ENCODE measurements at places on chromosomes 12 and 14. TPM values are rescaled to one million over a fixed set of nuclear protein-coding genes. Genes with fewer than 3 reads are reported as not detected.

DNA sequence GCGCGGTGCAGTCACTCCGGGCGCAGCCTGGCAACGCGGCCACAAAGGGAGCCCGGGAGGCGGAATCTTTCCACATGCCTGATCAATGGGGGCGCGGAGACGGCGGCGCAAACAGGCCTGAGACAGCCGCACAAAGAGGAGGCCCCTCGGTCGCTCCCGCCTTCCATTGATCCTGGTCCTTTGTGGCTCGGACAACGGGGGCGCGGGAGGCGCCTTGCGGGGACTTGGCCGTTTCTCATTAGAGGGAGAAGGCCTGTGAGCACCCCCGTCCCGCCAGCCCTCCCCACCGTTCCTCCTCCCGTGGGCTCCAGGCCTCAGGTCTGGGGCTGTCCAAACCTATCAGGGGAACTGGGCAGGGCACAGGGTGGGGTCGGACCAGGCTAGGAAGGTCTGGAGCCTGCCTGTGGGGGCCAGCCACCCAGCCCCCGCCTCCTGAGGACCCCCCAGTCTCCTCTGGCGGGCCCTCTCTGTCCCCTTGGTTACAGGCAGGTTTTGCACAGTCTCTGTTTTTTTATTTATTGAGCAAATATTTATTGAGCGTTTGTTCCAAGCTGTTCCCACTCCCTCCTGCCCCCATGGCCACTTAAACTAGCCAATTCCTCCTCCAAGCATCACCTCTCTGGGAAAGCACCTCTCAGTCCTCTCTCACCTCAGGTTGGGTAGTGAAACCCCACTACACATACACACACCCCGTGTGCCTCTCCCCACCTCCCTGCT is 29.0 kb upstream of the MSI1 start:
- peak; percentile 28 for DNase-seq

DNA sequence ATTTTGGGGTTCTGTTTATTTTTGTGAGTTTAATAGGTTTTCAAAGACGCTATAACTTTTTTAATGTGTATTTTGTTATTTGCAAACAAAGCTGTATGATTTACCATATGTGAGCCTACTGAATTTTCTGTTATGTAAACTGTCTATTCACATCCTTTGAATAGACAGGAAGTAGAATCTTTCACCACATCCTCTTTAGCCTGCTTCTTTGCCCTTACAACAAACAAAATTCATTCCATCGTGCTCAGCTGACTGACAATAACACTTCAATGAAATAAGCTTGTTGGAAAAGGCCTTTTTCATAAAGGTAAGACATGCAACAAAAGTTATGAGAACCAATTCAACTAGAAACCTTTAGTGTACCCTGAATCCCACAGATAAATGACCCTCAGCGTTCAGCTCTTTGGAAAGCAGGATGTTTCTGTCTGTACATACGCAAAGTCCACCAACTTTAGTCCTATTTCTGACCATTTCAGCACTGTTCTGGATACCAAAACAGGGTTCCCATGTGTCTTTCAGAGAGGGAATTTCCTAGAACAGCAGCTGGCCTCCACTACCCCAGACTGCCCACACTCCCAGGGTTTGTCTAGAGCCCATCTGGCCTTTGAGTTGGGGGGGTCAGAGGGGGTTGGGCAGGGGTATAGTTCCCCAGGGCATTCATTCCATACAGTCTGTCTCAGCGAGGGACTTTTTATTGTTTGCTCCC is 71.3 kb downstream of the DUSP6 start:
- no peak for DNase-seq

Gene TDRD9
- 4.7 TPM for total RNA-seq

DNA sequence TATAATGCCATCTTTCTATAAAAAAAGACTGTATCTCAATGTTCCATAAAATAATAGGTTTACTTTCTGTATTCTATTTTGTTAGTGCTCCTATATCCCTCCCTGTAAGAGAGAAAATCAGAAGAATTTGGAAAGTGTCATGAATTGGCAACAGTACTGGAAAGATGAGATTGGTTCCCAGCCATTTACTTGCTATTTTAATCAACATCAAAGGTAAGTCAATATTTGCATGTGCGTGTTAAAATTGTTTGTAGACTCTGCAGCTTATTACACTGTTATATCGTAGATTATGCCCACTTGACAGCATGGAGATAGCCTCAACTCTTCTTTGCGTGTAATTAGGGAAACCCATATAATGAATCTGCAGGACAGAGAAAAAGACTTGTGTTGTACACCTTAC is 34.0 kb downstream of the KCNMB4 start:
- DNase-seq: no peak

Gene DBX2
- total RNA-seq: not detected

DNA sequence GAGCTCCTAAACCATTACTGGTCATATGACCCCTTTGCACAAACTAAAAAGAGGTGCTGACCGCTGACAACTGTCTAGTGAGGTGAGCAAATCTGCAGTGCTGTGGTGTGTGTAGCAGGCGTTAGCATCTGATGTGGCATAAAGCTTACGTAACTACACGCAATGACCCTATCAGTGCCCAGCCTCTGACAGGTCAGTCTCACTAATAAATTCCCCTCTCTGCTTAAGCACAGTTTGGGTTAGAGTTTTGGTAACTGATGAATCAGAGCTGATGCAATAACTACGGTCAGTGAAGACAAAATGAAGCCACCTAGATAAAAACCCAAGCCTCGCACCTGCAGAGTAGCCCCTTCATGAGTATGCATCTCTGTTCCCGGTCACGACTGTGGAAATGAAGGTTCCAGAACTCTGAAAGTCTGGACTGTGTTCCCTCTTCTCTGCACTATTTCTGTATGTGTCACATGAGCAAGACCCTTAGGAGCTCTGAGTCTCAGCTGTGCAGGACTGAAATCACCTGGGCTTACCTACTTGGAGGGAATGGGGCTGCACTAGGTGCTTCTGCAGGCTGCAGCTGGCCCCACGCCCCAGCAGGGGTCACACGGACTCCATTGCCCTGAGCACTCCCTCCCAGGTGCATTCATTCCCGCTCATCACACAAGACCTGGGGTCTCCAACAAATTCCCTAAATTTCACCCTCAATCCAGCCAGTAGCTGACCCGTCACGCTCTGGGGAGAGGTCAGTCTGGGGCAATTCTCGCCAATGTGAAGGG is 54.4 kb downstream of the RIMBP2 start:
- no peak for DNase-seq

Gene SLC5A8
- total RNA-seq: not detected

DNA sequence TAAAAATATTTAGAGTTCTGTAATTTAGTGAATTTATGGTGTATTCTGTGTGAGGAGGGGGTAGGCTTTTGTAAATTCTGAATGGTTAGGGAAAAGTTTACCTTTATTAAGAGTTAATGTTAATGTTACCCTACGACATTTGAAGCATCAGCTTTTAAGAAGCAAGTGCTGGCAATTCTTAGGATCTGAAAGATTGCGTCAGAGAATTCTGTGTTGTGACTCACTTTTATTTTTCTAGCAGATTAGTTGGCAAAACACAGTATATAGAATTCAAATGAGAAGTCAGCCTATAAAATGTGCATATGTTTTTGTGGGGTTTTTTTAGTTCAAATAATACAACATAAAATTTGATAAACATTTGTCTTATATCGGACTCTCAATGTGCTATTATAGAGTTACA is 97.6 kb downstream of the RAD52 start:
- no peak for DNase-seq

Gene MGAT4C
- 3.1 TPM for total RNA-seq

GRCh38 chr12:101859664-101860607 is 17.4 kb upstream of the DRAM1 start:
- no peak for DNase-seq

Gene NGB
- total RNA-seq: not detected

GRCh38 chr14:92551044-92551841 is 37.7 kb downstream of the RIN3 start:
- no peak for DNase-seq

- DNase-seq: no peak
These were observed 22.7 kb upstream of the IFNG-AS1 start for GRCh38 chr12:67966560-67966959.

Gene CLEC1B
- total RNA-seq: not detected

DNA sequence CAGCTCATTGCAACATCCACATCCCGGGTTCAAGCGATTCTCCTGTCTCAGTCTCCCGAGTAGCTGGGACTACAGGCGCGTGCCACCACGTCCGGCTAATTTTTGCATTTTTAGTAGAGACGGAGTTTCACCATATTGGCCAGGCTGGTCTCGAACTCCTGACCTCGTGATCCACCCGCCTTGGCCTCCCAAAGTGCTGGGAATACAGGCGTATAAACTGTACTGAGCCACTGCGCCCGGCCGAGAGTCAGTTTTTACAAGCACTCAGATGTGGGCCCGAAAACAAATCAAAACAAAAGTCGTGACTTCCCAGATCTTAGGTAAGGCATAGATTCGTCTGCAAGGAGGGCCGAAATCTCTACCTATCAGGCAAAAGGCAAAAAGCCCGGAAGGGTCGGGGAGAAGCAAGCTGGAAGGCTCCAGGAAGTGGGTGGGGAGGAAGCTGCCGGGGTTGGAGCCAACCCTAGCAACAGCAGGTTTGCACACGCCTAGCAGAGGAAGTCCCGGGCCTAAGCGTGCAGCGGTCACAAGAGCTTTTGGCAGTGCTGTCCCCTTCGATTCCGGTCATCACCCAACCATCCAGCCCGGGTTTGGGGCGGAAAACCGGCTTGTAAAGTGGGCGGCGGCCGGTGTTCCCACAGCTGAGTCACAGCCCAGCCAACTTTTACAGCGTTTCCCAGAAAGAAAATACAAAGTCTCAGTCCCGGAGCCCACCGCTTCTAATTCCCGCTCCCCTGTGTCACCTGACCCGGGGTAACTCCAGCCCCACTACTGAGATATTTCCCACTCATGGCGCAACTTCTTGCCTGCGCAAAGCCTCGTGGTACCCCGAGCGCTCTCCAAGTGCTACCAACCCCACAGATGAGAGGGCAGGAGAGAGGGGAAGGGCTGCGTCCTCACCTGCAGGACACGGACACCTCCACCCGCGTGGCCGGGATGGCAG is 583 bp downstream of the CPNE8 start:
- DNase-seq: peak; percentile 85

Gene ZFP36L1
- total RNA-seq: 155 TPM

- DNase-seq: no peak
These were observed 40.8 kb upstream of the EPS8 start for GRCh38 chr12:15829949-15830348.

Gene INHBC
- total RNA-seq: not detected

DNA sequence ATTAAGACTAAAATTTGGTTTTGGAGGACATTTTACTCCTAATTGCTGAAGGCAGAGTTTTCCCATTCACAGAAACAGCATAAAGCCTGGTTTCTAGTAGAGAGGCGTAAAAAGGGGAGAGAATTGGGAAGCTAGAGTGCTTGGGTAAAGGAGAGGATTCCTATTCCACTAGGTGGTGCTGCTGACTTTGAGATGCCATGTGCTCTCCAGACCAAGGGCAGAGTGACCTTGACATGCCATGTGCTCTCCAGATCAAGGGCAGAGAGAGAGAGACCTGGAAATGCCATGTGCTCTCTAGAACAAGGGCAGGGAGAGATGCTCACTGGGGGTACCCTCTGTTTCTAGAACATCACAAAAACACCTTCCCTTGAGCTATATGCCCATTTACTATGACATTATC is 176.2 kb upstream of the PDZRN4 start:
- no peak for DNase-seq

DNA sequence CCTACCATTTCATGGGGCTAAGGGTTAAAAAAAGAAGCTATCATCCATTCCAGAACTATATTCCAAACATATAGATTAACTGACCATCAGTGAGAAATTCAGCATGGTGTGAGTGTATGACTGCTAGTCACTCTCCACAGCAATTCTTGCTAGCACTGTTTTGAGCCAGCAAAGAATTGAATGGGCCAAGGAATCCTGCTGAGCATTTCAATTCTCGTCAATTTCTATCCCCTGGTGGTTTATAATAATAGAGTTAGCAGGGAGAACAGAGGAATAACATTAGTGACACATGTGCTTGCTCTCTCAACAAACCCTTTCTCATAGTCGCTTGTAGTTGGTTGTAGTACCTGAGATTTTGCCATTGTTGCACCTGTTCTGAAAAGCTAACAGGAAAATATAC is 7.2 kb downstream of the MBIP start:
- no peak for DNase-seq

DNA sequence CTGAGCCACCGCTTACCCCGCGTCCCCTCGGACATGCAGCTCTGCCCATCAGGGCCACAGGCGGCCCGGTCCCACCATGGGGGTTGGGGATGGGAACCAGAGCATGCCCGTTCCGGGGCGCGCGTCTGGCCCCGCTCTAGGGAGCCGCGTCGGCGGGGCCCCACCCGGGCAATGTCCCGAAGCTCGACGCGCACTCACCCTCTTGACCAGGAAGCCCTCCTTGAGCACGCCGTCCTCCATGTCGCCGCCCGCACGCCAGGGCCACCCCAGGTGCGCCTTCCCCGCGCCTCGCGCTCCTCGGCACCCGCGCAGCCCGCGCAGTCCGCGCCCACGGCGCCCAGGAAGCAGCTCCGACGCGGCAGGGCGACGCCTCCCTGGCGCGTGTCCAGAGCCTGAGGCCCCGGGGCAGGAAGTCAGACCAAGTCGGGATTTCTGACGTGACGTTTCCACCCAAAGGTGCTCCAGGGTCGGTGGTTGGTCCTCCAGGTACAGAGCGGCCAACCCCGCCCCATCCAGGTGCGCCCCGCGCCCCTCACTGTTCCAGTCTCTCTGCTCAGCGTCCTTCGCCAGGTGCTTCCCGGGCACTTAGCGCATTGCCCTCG is at the start of gene PLEK2:
PLEK2 (minus strand) TSS at position 346 of the 602 bp plus-strand sequence; CDS start at position 240, 106 bp downstream.
- peak; percentile 87 for DNase-seq

DNA sequence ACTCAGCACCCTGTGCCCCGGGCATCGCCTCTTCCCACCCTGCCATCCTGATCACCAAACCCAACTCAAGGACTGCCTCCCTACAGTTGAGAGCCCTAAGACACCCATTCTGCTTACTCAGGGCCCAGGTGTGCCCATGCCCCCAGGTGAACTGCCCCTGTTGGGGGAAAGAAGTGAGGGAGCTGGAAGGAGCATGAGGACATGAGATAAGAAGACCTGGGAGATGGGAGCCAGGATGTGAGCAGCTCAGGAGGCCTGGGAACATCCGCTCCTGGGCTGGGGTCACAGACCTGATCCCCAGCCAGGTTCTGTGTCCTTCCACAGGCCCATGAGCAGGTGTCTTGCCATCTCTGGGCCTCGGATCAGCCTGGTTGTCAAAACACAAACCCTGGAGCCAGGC is 6.6 kb downstream of the RAPGEF3 start:
- no peak for DNase-seq

DNA sequence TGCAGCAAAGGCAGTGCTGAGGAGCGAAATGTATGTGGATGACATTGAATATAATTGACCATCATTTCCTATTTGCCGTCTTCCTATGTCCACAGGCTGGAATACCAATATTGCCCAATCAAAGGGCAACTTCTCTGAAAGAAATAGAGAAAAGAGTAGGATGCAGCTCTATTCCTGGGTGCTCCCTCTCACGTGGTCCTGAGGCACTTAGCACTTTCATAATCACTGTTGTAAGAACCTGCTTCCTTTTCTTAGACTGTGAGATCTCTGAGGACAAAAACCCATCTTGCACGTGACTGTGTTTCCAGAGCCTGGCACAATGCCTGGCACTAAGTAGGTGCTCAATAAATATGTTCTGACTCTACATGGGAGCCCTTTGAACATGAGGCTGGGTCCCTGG is 122.7 kb upstream of the CPM start:
- no peak for DNase-seq
